Stimulated activated CD4-positive, alpha-beta T cell treated with anti-CD3 and anti-CD28 coated beads, Interleukin-1b, Interleukin-23, amount 100 ng/mL, for 48 hours (primary cell): ENCODE measurements at places on chromosomes 2 and 18.

DNA sequence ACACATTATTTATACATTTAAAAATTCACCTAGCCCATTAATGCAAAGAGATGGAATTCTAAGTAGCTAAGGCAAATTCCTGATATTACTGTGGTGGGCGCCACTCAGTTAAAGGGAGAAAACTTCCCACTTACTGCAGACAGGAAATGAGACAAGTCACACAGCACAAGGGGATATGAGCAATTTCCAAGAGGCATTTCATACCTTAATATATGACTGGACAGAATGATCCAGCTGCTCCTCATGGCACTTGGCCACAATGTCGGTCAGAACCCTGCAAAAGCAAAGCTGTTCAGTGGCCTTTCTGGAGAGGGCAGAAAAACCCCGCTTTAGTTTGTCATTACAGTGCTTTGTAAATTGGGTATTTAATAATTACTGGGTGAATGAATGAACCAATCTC, 121.4 kb upstream of the CCDC195 start:
- DNase-seq, result no peak

DNA sequence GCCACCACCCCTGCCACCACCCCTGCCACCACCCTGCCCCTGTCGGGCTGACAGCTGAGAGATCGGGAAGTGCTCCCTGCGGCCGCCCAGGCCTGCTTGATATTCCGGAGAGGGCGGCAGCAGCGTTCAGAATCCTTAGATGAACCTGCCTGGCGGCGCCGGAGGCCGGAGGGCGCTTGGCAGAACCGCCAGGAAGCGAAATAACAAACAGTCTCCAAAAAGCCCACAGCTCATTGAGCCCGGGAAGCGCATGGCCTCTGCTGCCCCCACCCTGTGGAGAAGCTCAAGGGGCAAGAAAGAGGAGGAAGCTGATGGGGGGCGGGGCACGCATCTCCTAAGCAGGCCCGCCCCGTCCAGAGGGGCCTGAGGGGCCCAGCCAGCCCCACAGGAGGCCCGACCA, 92.2 kb upstream of the MBOAT2 start:
- DNase-seq, result no peak

DNA sequence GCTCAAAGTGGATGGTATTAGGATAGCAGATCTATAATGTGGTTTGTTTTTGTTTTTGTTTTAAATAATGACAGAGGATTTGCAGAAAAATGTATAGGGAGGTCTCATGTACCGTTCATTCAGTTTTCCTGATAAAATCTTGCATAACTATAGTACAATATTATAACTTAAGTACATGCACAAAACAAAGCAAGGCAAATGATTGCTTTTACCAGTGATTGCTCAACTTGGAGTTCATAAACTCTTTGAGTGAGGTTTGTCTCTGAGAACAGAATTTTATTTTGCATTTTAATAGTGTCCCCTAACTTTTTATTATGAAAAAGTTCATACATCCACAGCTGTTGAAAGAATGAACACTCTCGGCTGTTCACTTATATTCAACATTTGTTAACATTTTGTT, 96.6 kb downstream of the MAP4K4 start:
- DNase-seq, result no peak

- no peak for DNase-seq
Observed at GRCh38 chr2:101995019-101995418, 3.3 kb downstream of the IL1R2 start.

GRCh38 chr2:18536100-18536499, 24.4 kb downstream of the RDH14 start:
- no peak for DNase-seq

DNA sequence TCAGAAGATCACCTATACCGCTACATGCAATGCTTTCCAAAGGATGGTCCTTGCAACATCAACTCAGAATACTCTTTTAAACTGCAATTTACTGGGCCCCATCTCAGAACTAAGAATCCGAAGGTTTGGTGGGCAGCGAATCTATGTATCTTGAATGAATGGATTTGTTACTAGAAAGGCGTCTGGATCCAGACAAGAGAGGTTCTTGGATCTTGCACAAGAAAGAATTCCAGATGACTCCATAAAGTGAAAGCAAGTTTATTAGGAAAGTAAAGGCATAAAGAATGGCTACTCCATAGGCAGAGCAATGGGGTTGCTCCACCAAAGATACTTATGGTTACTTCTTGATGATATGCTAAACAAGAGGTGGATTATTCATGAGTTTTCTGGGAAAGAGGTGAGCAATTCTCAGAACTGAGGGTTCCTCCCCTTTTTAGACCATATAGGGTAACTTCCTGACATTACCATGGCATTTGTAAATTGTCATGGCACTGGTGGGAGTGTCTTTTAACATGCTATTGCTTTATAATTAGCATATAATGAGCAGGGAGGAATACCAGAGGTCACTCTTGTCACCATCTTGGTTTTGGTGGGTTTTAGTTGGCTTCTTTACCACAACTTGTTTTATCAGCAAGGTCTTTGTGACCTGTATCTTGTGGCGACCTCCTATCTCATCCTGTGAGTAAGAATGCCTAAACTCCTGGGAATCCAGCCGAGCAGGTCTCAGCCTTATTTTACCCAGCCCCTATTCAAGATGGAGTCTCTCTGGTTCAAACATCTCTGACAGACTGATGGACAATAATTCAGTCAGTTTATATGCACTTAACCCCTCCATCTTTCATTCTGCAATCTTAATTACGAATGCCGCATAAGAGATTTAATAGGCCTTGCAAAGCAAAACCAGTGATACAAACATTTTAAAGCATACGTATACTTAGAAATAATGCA, 7.5 kb upstream of the RMDN2 start:
- no peak for DNase-seq

- DNase-seq, result no peak
Observed at GRCh38 chr2:203797276-203797675, 70.3 kb upstream of the CTLA4 start.

GRCh38 chr2:29260142-29260772, 145.0 kb downstream of the CLIP4 start:
- no peak for DNase-seq

DNA sequence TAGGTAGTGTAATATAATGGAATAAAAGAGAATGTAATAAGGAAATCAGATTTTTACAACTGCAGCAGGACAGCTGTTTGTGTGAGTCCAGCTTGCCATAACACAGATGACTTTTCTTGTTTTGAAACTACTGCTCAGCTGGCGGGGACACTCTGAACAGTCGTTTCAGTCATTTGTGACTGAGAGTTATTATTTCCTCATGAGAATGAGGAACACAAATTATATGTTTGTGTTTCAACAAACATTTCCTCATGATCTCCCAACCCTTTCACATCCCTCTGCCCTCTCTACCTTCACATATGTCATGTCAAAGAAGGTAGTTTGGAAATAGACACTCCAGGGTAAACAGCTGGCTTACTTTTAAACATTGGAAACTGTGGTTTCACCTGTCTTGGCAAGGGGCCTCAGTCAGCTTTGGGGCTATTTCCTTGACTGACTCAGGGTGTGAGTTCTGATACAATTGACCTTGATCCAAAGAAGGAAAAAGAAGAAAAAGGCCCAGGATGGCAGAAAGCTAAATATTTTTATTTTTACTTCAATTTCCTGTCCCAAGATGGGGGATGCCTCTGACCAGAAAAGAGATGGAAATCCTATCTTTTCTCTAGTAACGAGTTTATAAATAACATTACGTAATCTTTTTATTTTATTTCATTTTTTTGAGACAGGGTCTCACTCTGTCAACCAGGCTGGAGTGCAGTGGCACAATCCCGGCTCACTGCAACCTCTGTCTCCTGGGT, 593 bp downstream of the SP140L start:
- DNase-seq, result no peak

- DNase-seq, result no peak
Observed at GRCh38 chr18:36012891-36013290, 40.4 kb downstream of the RMP24 start.

GRCh38 chr2:171583566-171583965, 61.3 kb downstream of the CYBRD1 start:
- no peak for DNase-seq

DNA sequence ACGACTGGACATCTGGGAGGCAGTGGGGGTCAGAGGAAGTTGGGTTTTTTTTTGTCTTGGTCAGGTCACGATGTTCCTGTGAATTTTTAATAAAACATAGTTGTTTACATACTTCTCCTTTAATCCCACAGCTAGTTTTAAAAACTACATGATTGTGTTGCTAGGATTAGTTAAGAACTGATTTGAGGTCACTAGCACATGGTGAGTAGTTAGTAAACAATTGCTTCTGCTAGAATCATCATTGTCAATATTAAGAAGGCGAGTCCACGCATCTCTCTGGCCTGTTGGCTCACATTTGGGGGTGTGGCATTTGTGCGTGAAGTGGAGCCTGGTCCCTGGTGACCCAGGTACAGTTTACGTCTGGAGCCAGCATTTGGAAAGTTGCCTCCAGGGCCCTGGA, 59.4 kb downstream of the AGAP1 start:
- DNase-seq, result no peak

DNA sequence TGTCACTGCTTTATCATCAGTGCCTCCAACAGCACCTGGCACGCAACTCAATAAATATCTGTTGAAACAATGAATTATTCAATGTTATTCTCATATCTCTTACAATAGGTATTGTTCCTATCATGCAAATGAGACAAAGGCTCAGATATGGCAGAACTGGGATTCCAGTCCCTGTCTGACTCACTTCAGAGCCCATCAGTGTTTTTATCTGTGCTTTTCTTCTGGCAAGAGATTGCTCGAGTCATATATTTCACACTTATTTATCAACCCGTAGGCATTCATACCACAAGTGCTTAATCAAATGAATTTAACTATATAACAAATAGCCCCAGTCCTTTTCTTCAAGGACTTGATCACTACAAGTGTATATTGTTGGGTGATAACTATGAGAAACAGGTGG, 76.4 kb upstream of the TSPYL6 start:
- no peak for DNase-seq

DNA sequence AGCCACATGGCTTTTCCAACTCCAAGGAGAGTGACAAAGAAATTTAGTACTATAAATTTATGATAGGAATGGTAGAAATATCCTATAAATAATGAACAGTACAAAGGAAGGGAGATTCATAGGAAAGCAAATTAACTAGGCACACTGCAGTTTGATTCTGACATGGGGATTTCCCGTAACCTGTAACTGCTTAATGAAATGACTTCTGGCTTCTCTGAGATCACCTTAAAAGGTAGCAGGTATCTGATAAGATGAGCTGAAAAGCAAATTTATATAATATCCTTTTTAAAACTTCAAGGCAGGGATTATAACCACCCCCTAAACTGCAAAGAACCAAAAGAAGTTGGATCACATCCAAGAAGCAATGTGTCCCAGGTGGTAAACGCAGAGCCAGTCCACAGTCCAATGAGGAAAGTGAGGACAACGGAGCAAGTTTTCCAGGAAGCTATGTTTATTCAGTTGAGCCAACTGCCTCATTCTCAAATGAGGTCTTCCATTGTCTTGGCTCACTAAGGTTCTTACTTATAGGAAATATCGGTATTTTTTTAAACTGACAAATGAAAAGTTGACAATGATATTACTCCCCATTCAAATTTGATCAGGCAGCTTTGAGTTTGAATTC, 43.0 kb downstream of the WIPF1 start:
- DNase-seq, result no peak

DNA sequence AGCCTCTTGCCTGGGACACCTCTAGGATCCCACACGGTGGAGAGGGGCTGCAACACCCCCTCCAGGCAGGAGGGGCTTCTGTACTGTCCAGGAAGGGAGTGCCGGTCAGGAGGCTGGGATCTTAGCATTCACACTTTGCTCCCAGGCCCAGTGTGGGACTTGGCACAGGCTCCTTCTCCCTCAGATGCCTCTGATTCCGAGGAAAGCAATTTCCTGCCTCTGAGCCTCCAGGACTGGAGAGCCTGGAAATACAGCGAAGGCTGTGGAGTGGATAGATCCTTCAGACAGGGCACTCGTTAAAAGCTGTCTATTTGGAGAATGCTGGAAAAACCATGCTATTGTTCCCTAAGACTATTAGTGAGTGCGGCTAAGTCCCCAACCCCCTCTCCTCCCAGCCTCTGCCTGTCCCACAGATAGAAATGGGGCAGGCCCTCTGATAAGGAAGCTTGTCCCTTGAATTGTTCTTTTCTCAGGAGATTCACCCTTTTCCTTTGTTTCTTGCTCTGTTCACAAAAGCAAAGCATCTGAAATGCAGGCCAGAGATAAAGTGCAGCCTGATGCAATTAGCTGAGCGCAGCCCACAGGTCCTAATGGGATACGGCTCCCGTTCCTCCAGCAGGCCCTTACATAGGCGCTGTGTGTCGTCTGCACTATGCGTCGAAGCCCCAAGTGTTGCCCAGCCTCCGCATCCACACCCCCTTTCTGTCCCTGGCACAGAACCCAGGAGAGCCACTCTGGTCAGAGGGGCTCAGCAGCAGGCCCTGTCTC, 252.2 kb downstream of the KLHL29 start:
- no peak for DNase-seq

GRCh38 chr2:113200236-113200635, 26.5 kb downstream of the PSD4 start:
- DNase-seq, result no peak

DNA sequence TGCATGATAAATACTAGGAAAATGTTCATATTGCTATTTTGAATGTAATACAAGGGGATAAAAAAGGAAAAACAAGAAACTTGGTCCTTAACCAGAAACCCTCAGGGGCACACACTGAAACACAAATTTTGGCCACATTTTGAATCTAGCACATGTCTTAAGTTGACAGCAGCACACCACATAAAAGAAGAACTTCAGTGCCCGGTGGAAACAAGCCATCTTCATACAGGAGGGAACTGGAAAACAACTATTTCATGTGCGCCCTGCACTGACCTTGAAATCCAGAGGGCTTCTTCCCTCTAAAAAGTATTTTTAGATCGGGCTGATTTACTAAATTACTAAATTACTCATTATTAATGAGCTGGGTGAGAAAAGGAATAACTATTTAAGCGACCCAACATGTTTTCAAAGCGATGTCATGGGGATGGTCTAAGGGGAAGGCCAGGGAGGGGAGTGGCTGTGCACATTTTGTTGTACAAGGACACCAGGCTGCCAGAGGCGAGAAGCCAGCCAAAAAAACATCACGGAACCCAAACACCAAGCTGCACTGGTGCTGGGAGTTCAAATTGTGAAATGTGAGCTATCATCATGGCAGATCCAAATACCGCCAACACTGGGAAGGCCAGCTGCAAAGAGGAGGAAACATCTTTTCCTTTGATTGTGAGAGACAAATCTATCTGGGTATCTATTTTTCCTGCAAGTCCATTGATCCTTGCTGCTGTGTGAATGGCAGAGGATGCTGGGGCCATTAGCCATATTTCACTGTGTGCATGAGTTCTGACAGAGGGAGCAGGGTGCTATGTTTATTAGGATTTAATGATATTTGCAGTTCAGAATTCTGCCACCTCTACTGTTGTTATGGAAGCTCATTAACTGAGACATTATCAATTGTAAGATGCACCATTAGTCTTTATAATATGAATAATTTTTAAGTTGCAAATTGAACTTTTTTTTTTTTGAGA, 150.7 kb upstream of the LMAN1 start:
- DNase-seq, result no peak
